ENCODE measurements at places on chromosomes 3 and 15. TPM values are rescaled to one million over a fixed set of nuclear protein-coding genes. Genes with fewer than 3 reads are reported as not detected.
A peak's percentile ranks its signal among the peaks of the same experiment; 100 is the strongest.

GRCh38 chr15:40329804-40330203, 6.3 kb downstream of the INAFM2 start:
- DNase-seq: no peak

DNA sequence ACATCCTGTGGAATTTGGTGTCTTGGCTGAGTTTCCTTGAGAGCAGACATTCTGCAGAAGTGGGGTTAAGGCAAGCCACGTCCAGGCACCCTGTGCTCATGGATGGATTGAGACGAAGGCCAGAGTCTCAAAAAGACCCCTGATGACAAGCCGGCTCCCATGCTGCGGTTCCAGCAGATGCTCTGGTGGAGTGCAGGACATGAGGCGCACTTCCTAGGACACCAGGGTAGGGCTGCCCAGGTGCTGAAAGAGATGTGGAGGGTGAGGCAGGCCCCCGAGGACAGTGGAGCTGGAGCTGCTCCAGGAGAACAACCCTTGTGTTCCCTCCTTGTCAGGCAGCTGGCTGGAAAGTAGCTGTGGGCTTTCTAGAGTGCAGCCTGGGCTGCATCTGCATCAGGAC, 81.0 kb downstream of the ASB7 start:
- no peak for DNase-seq

Gene SEMA3G
- total RNA-seq: 14.0 TPM

GRCh38 chr3:39358333-39358732, 24.8 kb upstream of the SLC25A38 start:
- no peak for DNase-seq

DNA sequence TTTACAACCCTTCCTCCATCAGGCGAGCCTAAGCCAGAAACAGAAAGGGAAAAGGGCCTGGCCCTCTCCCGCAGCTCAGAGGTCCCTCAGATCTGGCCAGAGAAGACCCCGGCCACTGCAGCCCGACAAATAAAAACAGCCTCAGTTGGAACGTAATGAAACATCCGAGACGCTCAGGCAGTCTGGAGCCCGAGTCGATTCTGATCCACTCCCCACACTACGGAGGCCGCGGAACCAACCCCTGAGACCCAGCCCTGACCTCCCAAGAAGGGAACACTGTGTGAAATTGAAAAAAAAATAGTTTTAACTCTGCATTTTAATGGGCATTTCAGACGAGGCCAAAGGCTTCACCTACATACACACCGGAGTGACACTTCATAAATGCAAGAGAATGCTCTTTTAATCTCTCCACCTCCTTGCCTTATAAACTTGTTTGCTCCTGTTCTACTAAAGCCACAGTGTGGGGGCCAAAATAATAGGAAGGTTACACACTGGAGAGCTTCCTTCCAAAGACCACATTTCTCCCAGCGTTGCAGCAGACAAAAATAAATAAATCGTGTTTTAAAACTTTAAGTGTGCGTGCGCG, 3.7 kb downstream of the MEIS2 start:
- DNase-seq: no peak

Gene TMEM39A
- 55.7 TPM for total RNA-seq

- DNase-seq: peak; percentile 31
Observed at GRCh38 chr3:105747696-105748095, 121.1 kb downstream of the CBLB start.

DNA sequence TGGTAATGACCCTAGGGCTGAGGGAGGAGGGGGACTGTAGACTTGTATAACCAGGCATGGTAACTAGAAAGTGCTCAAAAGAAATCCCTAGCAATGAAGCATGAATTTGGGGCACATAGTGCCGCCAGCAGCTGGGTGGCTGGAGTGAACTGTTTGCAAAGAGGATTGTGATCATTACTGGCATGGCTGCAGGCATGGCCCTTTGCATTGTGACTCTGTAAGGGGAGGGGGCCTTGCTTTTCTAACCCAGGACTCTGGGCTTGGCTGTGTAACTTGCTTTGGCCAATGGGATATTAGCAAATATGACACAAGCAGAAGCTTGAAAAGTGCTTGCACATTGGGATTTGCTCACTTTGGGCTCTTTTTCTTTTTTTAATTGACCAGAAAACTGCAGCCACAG, 112.5 kb upstream of the RAD18 start:
- no peak for DNase-seq

Gene DUOXA2
- total RNA-seq: 1.2 TPM

Gene ISL2
- total RNA-seq: 6.6 TPM

- DNase-seq: no peak
Observed at GRCh38 chr3:122857019-122857418, 62.1 kb downstream of the SLC49A4 start.

DNA sequence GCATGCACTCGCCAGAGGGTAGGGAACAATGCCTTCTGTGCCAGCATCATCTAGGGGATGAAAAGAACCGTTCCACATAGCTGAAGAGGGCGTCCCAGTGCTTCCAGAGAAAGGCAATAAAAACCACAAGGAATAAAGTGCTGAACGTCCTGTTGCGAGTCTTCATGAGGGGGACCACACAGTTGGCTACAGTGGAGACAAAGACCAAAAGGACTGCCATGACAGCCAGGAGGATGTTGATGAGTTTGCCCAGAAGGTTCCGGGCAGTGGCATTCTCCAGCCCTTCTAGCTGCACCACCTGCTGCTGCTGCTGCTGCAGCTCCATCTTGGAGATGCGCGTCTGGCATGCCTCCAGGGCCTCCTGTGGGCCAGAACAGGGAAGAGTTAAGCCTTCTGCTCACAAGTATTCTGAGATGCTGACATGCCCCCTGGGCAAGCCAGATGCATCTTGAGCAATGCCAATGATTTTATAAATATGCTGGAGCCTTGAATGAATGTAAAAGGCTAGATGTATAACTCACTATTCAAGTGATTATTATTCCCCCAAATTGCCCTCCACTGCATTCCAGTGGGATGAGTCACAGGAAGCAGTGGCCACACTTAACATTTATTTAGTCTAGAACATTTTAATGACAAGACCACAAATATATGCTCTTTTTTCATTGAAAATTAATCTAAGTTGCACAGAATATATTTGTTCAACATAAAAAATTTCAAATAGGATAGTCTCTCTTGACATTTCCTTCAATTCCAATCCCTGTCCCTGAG, 45.1 kb upstream of the PLXND1 start:
- DNase-seq: peak; percentile 57

Gene TIGIT
- total RNA-seq: not detected

GRCh38 chr3:137746808-137747207, 17.3 kb upstream of the SOX14 start:
- no peak for DNase-seq

Gene LAMB2
- 581 TPM for total RNA-seq

- peak; percentile 31 for DNase-seq
Observed at GRCh38 chr15:60972301-60972700, 256.8 kb downstream of the RORA start.

GRCh38 chr15:85333132-85333831, 47.1 kb upstream of the AKAP13 start:
- peak; percentile 38 for DNase-seq

Gene UCN2
- total RNA-seq: 2.4 TPM

- DNase-seq: no peak
Observed at GRCh38 chr15:31013863-31014607, 22.6 kb upstream of the MTMR10 start.

GRCh38 chr3:39637807-39638206, 170.3 kb downstream of the MOBP start:
- no peak for DNase-seq

GRCh38 chr15:87910301-87910700, 346.2 kb downstream of the NTRK3 start:
- DNase-seq: peak; percentile 2

DNA sequence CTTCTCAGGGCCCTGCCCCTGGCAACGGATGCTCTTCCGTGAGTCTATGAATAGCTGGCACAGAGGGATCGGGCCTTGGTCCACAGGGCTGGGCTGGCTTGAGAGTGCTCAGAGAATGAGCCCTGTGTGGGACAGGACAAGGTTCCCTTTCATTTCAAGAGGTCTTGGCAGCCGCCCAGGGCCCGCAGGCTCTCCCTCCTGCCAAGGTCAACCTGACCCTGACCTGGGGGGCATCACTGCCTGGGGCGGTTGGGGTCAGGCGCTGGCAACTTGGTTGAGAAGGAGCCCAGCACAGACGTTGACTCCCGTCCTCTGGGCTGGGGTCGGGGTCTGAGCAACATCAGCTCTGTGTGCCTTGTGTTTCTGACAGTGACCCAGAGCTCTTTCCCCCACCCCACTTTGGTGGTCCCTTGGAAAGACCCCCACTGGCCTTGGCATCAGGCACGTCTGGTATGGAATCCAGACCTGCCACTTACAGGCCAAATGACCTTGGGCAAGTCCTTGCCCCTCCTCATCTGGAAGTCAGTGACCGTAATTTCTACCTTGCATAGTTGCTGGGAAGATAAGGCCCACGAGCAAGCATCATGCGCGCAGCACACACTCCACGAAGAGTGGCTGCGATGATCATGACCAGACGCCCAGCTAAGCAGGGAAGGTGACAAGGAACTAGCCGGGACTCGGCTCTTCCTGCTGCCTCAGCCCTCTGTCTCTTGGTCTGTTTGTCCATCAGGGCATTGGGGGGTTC, 36.4 kb downstream of the EPHB3 start:
- peak; percentile 62 for DNase-seq

- DNase-seq: peak; percentile 95
Observed at GRCh38 chr3:8856071-8856470, 86.7 kb upstream of the OXTR start.

- no peak for DNase-seq
Observed at GRCh38 chr15:101054991-101055390, 135.8 kb downstream of the LRRK1 start.

DNA sequence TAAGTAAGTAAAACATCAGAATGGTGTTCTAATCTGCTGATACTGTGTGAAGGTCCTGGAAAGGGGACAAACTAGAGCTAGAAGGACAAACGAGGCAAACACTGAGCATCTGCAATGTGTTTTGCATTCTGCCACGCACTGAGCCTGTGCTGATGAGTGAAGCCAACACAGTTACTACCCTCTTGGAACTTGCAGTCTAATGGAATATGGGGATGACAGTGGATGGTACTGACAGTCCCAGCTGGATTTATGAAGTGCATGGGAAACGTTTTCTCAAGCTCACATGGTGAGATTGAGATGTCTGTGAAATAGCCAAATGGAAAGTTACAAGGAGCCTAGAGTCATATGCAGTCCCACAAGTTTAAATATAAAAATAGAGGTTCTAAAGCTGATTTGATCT, 86.6 kb downstream of the FOXB1 start:
- DNase-seq: no peak

Gene TICRR
- 3.2 TPM for total RNA-seq

GRCh38 chr3:18080198-18080689, 337.8 kb upstream of the TBC1D5 start:
- DNase-seq: no peak

DNA sequence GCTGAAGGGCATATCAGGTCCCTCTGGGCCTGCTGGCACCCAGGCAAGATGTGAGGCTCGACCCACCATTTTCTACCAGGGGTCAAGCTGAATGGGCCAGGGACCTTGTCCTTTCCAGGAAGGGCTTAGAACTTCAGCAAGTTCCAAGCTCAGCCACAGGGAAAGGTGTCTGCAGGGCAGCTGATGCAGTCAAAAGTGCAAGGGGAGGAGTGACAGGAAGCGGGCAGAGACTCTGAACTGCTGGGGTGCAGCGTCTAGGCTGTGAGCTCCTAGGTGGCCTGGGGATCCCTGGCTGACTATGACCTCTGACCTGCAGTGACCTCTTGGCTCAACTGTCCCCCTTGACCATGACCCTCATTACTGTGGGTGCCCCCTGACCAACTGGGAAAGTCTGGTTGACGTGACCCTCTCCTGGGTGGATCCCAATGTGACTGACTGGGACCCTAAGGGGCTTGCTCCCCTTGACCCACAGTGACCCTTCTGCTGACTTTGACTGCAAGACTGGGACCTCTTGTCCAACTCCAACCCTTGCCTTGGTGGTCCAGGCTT, 14.4 kb upstream of the SEC13 start:
- DNase-seq: no peak

Gene STRIT1
- 3.9 TPM for total RNA-seq

DNA sequence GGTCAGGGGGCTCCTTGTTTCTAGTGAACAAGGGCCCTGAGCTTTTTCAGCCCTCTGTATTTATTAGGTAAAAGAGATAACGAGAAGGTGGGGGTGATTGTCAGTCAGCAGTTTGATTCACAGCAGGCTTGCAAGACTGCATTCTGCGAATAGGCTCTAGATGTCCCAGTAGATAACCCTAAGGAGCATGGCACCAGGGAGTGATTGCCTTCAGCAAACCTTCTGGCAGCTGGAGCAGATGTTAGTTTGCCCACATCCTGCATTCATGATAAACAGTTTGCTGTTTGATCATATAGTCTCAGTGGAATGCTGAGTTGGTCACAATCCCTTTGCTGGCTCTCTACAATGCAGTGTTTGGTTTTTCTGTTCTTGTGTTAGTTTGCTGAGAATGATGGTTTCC, 161.3 kb upstream of the GADL1 start:
- no peak for DNase-seq

GRCh38 chr3:129555616-129556357, 12.8 kb downstream of the H1-8 start:
- DNase-seq: no peak

GRCh38 chr15:41116962-41117252, 827 bp upstream of the INO80 start:
- DNase-seq: no peak

- no peak for DNase-seq
Observed at GRCh38 chr3:155101398-155101797, 21.3 kb downstream of the MME start.

DNA sequence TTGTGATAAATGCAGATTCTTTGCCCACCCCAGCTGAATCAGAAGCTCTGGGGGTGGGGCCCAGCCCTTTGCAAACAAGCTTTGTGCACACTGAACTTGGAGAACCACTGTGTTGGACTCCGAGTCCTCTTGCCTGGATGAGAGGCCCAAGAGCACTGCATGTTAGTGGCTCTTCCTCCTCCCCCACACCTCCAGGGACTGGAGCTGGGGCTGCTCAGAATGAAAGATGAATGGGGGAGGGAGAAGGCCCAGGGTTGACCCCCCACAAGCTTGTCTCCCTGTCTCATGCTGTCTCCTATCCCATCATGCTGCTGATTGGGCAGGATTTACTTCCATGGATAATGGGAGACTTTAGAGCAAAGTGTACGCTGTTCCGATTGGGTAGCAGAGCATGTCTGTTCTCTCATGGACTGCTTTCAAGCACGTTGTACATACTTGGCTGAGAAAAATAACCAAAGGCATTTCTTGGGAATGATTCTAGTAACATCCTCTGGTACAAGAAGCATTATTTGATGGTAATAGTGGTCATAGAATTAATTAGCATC, 99.6 kb downstream of the PGPEP1L start:
- no peak for DNase-seq

- DNase-seq: no peak
Observed at GRCh38 chr15:96342406-96343112, 12.1 kb downstream of the NR2F2 start.

DNA sequence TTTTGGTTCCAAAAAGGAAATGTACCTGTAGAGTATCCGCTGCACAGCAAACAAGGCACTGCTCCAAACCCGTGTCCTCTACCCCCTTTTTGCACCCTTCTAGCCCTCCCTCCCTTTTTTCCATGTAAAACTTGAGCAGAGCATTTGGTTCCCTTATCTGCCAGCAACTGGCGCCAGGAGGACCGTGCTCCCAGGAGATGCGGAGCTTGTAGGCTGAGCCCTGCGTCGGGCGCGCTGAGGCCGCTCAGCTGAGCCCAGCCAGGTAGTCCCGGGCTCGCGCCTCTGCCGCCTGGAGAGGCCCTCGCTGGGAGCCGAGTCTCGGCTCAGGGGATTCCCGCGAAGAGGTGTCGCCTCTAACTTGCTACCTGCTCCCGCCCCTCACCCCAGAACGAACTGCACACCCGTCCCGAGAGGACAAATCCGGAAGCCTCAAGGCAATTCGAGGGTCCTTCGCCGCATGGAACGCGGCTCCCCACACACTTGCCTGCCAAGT, 575 bp downstream of the TRPM7 start:
- DNase-seq: peak; percentile 57

Gene LRRC2
- 13.0 TPM for total RNA-seq

GRCh38 chr3:184316792-184317191, 2.4 kb downstream of the EIF4G1 start:
- no peak for DNase-seq
